ENCODE measurements at places on chromosomes 3 and 15.

DNA sequence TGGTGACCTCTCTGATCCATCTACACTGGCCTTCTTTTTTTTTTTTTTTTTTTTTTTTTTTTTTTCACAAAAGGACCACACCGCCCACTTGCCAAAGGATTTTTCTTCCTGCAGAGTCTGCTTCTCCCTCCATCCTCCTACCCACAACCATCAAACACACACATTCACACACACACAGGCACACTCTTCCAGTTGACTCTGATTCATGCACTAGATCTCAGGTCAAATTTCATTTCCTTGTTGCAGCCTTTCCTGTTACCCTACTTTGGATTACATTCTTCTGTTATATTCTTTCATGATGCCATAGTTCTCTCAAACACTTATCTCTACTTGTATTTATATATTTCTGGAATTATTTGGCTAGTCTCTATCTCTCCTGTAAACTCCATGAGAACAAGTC, 133.9 kb downstream of the STAC start:
- no peak for DNase-seq

GRCh38 chr3:138600100-138600745, 6.2 kb upstream of the CEP70 start:
- DNase-seq: no peak

DNA sequence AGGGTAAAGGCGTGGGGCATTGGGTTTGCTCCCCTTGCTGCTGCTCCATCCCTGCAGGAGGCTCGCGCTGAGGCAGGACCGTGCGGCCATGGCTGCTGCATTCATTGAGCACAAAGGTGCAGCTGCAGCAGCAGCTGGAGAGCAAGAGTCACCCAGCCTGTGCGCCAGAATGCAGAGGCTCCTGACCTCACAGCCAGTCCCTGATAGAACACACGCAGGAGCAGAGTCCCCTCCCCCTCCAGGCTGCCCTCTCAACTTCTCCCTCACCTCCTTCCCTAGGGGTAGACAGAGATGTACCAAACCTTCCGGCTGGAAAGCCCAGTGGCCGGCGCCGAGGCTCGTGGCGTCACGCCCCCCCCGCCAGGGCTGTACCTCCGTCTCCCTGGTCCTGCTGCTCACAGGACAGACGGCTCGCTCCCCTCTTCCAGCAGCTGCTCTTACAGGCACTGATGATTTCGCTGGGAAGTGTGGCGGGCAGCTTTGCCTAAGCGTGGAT, 47.0 kb downstream of the PGPEP1L start:
- no peak for DNase-seq

GRCh38 chr3:42839616-42840015, 30.4 kb downstream of the ACKR2 start:
- peak; percentile 25 for DNase-seq

GRCh38 chr3:123679712-123680386, 95.0 kb upstream of the HACD2 start:
- peak; percentile 22 for DNase-seq

- DNase-seq: no peak
Observed at GRCh38 chr15:72034351-72034750, 83.6 kb downstream of the MYO9A start.

DNA sequence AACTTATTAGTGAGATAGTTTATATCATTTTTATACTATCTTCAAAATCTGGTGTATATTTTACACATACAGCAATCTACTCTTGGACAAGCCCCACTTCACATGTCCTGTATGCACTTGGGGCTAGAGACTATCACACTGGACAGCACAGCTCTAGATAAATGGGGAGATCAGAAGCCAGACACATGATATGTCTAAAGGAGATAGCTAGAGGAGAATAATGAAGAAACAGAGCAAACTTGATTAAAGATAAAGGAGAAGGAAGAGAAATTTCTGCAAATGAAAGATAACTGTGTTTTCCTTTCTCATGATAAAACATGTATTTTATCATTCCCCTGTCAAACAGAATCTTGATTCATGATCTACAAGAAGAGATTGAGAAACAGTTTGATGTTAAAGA, 13.0 kb downstream of the CPA3 start:
- no peak for DNase-seq

DNA sequence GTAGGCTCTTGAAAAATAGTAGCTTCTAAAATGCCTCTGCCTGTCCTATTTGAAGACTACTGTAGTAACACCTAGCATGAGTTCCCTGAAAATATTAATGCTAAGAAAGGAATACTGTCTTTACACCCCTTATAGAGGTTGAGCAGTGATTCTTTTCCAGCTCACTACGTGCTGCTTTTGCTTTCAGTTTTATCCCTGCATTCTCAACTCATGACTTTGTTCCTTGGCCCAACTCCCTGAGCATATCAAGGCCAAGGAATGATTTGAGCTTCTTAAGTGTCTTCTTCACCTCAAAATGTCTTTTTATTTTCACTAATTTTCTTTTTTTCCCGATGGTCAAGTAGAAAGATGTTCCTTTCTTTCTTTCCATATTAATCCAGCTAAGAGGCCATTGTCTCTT, 16.5 kb upstream of the P2RY13 start:
- DNase-seq: no peak

DNA sequence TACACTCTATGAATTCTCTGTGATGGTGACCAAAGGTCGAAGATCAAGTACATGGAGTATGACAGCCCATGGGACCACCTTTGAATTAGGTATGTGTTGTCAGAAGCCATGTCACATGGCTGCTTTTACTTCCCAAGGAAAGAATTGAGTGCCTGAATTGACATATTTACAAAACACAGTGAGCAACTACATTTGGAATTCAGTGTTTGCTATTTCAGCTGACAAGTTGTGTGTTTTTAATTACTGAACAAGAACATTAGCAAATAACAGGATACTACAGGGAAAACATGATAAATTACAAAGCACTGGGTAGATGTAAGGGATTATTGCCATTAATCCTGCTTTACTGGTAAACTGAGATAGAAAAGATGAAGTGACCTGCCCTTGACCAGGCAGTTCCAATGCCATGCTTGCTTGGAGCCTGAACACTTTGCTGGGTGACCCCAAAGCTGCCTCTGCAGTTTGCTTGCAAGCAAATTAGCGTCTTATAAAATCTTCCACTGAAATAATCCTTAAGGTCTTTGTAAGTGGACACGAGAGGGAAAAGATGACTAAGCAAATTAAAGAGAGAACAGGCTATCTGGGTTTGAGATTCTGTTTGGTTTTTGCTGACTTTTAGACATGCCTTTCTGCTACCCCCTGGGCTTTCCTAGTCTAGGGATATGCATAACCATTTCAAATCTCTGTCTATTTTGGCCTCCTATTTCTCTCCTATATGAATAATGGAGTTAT, 98.2 kb downstream of the HCN4 start:
- no peak for DNase-seq

DNA sequence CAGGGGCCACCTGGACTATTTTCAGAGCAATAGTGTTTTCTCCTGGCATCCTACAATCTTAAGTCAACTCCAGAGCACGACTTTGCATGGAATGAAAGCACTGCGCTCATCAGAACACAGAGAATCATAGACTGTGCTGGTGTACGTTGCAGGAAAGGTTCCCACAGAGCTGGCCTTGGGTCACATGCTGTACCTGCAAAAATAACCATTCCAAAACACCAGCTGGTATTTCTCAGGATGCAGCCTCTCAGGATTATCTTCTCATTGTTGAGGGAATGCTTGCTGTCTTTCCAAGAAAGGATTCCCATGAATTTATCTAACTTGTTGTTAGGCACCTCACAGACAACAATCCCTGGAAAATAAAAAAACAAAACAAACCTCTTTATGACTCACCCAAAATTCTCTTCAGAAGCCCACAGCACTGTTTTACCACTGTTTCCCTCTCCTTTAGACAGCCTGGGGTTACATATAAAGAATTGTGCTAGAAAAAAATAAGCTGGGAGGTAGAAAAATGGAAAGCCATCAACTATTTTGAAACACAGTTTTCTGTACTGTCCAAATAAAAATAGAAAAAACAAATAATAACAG, 131.7 kb downstream of the ATP8B4 start:
- no peak for DNase-seq

- no peak for DNase-seq
Observed at GRCh38 chr3:155886915-155887314, 16.5 kb downstream of the GMPS start.

DNA sequence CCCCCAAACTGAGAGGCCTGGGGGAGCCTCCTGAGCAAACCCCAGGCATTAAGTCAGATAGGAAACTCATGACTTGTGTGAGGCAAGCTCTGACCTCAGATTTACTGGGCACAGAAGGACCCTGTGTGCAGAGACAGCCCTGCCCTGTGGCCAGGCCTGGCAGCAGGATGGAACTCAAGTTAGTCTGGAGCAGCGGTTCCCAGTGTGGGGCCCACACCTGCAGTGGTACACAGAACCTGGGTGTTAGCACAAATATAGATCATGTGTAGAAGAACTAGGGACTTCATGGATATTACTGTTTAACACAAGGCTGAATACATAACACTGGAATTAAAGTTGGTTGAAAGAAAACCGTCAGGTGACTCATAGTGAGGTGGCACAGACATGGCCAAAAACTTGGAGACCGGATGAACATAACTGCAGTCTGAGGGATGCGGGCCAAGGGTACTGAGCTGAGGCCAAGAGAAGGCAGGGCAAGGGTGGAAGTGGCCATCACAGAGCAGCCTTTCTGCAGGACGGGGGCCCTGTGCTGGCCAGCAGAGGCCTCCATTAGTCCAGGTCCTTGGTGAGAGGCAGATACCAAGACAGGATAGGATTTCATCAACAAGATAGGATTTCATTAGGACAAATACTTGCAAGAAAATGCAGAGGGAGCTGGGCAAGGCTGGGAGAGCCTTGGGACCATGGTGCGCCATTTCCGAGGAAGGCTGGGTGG, 40.9 kb downstream of the IRAK2 start:
- no peak for DNase-seq

DNA sequence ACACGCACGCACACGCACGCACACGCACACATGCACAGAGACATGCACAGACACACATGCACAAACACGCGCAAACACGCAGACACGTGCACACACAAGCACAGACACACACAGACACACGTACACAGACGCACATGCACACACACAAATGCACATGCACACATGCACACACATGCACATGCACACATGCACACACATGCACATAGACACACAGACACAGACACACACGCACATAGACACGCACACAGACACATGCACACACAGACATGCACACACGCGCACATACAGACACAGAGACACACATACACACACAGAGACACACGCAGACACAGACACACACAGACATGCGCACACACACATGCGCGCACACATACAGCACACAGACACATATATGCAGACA, 26.4 kb upstream of the PIGZ start:
- DNase-seq: no peak

GRCh38 chr3:179446501-179446900, 4.8 kb downstream of the GNB4 start:
- DNase-seq: peak; percentile 16
